Kasumi-1 (cell line): ENCODE measurements at places on chromosomes 1 and 21.

- DNase-seq, result no peak
These were observed 348.5 kb downstream of the PTPRU start for GRCh38 chr1:29584776-29585175.

- no peak for DNase-seq
These were observed 308.5 kb downstream of the LTN1 start for GRCh38 chr21:28683982-28684752.

GRCh38 chr21:45149021-45149420 lies 74.6 kb downstream of the ADARB1 start:
- no peak for DNase-seq

DNA sequence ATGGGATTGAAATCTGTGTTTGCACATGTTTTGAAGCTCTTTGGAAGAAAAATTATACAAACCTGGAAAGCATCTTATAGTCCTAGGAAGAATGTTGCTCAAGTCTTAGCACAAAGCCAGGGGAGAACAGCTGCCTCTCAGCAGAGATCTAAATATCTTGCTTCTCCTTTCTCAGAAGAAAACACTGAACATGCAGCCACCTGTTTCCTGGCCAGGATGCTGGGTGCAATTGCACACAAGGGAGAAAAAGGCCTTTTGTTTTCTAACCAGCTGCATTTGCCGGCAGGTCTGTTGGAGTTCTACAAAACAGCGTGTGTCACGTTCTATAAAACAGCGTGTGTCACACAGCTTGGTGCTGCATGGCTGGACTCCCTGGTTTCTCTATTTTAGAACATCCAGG lies 259.6 kb upstream of the PLD5 start:
- no peak for DNase-seq
